ENCODE measurements at places on chromosomes 3 and 15.

DNA sequence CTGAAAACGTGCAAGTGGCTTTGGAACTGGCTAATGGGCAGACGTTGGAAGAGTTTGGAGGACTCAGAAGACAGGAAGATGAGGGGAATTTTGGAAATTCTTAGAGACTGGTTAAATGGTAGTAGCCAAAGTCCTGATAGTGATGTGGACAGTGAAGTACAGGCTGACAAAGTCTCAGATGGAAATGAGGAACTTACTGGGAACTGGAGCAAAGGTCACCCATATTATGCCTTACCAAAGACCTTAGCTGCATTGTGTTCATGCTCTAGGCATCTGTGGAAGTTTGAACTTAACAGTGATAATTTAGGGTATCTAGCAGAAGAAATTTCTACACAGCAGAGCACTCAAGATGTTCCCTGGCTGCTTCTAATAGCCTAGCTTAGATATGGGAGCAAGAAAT lies 28.6 kb upstream of the SERPINI2 start:
- no peak for DNase-seq

GRCh38 chr3:89332386-89332785 lies 225.0 kb downstream of the EPHA3 start:
- no peak for DNase-seq

GRCh38 chr15:39426552-39427532 lies 154.0 kb upstream of the THBS1 start:
- DNase-seq, result peak; percentile 75

- DNase-seq, result no peak
Observed at GRCh38 chr3:100553618-100554372, 55.6 kb upstream of the ADGRG7 start.

Measured in Right ventricle myocardium superior (tissue), 1 donor.